NCI-H1105 treated with DMSO at 0.1 percent for 48 hours (cell line): ENCODE measurements at places on chromosomes 3 and 15.

DNA sequence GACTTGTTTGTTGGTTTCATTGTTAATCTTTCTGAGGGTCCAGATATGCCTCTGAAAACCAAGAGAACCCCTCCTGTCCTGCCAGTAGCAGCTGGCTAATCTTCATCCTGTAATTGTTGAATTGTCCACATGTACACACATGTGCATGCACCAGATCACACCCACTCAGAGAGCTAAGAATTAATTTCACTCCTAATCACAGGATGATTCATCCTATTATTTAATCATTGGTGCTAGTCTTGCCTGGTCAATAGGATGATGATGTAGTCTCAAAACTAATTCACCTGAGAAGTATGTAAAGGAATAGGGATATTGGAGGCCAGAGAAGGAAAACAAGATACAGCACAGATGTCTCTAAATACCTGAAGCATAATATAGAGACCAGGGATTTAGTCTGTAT, 7.8 kb upstream of the AHSG start:
- no peak for DNase-seq

GRCh38 chr3:21654662-21655061, 96.3 kb downstream of the ZNF385D start:
- DNase-seq = no peak

- DNase-seq = no peak
Observed at GRCh38 chr3:124780356-124780755, 50.1 kb downstream of the UMPS start.

GRCh38 chr15:32908135-32908801, 190.5 kb downstream of the GREM1 start:
- no peak for DNase-seq

- DNase-seq = no peak
Observed at GRCh38 chr15:91542226-91542625, 311.3 kb upstream of the SLCO3A1 start.

DNA sequence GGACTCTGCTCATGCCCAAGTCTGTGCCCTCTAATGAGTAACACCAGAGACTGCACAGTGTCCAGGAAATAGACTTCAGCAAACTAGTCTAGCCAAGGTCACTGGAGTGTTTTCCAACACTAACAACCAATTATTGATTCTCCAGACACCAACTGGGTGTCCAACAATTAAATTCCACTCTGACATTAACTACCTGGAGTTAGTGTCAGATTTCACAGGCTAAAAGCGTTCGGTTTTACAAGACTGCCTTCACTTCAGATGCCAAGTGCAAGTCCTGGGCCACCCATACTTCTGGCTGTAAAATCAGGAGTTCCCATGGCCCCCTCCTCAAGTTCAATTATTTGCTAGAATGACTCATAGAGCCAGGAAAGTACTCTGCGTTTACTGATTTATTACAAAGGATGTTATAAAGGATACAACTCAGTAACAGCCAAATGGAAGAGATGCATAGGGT, 20.8 kb upstream of the CFAP161 start:
- peak; percentile 18 for DNase-seq
